ENCODE measurements at places on chromosomes 1 and 21.

DNA sequence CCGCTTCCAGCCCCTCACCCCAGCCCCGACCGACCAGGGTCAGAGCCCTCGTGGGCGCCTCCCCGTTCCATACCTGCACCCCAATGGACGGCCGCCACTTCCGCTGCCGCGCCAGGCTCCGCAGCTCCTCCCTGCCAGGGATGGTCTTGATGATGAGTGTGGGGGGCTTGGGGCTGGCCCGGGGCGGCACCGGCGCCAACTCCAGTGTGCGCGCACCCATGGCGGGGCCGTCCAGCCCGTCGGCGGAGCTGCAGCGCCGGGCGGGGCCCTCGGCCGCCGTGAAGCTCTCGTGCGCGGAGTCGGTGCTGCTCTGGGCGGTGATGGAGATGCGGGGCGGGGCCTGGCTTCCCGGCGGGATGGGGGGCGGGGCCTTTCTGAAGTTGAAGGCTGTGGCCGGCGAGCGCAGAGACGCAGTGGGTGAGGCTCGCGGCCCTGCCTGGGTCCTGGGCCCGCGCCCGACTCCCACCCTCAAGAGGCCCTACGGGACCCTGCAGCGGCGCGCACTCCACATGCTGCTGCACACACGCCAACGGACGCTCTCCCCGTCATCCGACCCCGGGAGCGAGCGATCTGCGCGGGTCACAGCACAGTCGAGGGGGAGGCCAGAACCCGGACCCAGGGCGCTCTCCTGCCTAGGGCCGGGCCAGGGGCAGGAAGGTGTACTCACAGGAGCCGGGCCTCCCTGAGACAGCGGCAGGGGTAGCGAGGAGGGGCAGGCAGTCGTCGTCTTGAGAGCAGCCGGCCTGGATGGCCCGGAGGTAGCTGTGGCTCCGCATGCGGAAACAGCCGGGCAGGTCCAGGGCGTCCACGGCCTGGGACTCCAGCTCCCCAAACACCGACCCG is 26.1 kb upstream of the SMIM12 start:
- DNase-seq: peak; percentile 17

DNA sequence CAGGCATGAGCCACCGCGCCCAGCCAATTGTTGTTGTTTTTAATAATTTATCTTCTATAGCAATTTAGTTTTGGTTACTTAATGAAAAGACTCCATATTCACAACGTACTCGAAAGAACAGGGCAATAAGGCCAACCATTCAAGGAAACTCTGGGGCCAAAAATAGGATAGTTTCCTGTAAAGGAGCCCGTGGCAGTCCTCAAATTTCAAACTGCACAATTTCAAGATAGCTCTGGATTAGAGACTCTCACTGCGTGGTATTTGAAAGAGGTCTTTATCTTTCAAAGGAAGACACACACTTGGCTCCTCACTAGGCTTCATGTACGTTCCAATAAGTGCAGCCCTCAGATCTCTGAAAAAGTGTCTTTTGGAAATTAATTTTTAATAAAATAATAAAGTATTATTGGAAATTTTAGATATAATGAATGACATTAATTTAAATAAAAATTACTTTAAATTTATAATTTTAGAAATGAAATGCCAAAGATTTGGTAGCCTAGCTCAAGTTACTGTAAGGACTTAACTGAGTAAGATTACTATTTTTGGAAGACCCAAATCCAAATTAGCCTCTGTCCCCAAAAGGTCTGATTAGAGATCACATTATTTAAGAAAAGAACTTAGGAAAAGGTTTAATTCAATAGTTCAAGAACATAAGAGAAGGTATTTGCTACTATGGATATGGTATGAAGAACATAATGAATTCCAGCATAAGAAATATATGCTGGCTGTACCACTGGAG is 22.7 kb upstream of the DONSON start:
- no peak for DNase-seq

- no peak for DNase-seq
Observed at GRCh38 chr1:186865857-186866256, 37.1 kb downstream of the PLA2G4A start.

DNA sequence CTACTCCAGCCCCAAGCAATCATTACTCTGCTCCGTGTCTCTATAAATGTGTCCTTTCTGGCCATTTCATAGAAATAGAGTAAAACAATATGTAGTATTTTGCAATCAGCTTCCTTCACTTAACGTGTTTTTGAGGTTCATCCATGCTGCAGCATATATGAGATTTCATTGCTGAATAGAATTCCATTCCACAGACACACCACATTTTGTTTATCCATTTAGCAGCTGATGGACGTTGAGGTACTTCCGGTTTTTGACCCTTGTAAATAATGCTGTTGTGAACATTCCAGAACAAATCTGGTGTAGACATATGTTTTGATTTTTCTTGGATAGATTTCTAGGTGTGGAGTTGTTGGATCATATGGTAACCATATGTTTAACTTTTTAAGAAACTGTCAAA is 30.7 kb downstream of the ADAM30 start:
- DNase-seq: no peak

DNA sequence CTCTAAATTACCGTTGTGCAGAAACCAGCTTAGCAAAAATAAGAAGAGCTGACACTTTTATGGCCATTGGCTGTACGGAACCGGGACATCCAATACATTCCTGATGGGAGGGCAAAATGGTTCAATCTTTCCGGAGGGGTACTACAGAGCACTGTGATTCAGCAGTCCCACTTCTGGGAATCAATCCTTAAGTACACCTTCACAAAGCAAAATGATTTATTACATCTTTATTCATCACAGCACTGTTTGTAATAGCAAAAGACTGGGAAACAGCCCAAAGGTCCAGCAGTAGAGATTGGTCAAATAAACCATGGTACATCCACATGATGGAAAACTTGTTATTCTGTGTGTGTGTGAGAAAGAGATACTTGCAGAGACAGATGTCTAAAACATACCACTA is 9.7 kb downstream of the GNG12 start:
- DNase-seq: no peak

GRCh38 chr1:218164111-218164929 is 120.8 kb upstream of the RRP15 start:
- DNase-seq: no peak

GRCh38 chr1:68111519-68112436 is 61.4 kb upstream of the DIRAS3 start:
- DNase-seq: no peak

DNA sequence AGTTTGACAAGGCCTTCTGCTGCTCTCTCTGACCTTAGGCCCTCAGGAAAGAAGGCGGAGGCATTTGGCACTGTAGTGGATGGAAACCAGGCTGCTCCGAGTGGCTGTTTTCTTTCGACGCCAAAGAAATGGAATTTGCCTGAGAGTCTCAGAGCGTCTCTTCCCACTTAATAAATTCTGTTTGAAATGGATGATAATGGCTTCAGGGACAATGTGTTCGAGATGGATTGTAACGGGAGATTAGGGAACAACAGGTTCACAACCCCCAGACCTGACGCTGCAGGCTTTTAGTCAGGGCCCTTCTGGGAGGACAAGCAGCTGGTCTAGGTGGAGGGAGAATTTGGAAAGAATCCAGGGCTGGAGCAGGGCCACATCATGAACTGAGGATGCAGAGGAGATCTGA is 58.6 kb downstream of the TLR5 start:
- no peak for DNase-seq

DNA sequence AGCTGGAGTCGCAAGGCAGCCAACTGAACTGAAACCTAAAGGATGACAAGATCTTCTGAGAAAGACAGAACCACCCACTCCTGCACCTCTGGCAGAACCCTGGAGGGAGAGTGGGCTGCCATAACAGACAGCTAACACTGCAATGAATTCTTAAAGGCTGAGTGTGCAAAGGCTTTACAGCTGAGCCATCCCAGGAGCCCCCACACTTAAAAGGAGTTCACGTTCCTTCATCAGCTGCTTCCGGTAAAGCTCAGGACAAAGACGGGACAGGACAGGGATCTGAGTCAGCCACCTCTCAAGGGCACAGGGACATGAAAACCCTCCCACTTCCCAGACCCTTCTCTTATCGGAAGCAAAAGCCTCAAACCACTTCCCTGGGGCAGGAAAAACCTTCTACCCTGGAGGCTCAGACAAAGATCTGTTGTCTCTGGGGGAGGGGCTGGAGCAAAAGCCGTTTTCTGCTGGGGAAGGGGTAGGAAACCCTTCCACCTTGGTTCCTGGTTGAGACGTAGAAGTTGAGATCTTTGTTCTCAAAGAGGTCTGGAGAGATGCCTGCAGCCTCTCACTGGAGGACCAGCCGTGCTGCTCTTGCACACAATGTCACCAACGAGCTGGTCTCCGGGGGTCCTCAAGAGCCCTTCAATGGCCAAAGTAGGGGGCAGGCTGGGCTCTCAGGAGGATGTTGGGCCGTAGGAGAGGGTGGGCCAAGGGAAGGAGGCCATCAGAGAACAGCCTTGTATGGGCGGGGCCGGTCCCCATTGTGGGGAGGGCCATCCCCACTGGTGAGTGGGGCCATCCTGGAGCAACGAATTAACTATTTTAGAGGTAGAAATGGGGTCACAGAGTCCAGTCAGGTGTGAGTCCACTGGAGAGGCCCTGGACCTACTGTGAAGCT is 452.4 kb downstream of the PTPRU start:
- no peak for DNase-seq

DNA sequence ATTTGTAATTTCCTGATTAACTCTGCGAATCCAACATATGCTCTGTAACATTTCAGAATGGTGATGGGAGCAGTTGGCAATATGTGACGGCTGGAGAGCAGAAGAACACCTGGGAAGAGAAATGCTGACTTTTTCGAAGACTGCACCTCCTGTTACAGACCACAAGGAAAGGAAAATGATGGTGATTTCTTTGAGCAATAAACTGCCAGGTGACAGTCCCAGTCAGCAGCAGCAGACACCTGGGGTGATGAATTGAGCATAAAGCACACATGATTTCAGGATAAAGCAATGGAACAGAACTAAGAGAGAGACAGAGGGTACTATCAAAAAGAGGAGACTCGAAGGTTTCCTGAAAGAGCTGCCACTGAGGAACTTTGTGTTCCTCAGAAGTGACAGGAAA is 528.6 kb downstream of the NEGR1 start:
- no peak for DNase-seq

DNA sequence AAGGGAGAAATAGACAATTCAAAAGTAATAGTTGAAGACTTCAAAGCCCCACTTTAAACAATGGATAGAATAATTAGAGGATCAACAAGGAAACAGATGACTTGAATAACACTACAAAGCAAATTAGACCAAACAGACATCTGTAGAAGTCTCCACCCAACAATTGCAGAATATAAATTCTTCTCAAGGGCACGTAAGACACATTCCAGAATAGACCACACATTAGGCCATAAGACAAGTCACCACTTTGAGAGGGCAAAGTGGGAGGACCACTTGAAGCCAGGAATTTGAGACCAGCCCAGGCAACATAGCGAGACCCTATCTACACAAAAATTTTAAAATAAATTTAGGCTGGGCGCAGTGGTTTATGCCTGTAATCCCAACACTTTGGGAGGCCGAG is 20.5 kb upstream of the RNF186 start:
- no peak for DNase-seq

- no peak for DNase-seq
Observed at GRCh38 chr1:233261206-233261605, 34.3 kb downstream of the PCNX2 start.

GRCh38 chr1:115596080-115596780 is 45.5 kb upstream of the VANGL1 start:
- DNase-seq: no peak

GRCh38 chr1:183913567-183913993 is 108.7 kb downstream of the RGL1 start:
- DNase-seq: no peak

DNA sequence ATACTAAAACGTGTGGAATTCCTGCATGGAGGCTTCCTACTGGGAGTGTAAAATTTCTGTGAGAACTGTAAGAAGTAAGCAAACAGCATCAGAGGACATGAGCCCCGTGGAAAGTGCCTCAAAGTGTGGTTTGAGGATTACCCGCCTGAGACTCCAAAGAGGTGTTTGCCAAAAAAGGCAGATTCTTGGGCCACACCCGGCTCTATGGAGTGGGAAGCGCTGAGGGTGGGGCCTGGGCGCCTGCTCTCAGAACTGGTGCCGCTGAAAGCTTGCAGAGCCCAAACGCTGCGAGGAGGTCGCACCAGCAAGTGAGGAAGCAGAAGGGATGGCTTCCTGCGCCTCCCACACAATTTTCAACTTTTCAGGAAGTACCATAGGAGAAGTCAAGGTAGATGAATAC is 43.0 kb upstream of the PSEN2 start:
- DNase-seq: no peak

GRCh38 chr1:247304031-247304430 is 27.6 kb downstream of the ZNF496 start:
- DNase-seq: no peak

GRCh38 chr1:66400660-66401059 is 133.3 kb upstream of the SGIP1 start:
- no peak for DNase-seq

DNA sequence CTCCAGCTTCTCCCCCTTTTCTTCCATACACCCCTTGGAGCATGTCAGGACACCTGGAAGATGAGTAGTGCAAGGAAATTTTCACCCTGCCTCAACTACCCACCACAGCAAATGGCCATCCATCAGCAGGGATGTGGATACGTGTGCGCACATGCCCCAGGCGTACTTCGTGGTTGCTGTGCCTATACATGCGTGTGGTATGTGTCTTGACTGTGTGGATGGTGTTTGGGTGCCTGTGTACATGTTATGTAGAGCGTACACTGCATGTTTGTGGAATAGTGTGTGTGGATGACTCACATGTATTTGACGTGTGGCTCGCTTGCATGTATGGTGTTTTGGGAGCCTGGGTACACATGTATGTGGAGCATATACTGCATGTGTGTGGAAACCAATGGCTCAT is 158.5 kb downstream of the RRAGC start:
- no peak for DNase-seq

DNA sequence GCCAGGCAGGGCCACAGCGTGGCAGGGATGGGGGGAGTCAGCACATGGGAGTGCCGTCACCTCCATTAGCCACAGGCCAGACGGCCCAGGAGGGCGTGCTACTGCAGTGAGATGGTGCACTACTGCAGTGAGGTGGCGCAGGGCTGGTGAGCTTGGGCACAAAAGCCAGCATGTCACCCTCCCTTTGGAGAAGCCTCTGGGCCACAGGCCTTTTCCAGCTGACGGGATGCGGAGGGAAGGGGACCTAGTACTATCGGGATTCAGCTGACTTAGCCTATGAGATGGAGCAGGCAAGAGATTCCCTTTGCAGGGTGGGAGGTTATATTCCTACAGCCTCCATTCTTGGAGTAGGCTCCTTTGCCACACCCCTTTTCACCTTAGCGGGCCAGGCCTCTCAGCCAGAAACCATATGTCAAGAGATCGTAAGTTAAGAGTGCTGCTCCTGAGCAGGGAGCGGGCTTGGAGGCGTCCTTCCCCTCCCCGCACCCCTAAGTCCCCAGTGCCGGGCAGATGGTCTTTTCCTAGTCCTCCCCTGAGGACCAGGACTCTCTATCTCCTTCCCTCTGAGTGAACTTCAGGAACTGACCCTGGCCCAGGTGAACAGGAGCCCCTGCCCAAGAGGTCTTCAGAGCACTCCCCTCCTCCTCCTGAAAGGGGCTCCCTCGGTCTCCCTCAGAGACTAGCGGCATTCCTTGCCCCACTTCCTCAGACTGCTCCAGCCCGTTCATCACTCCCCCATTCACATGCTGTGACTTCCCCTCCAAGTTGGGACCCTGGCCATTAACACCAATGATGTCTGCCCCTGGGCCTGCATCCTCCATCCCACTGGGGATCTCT is 8.2 kb downstream of the NES start:
- DNase-seq: no peak

All from activated T-helper 1 cell treated with Interleukin-2 at 50 U/mL for 16 hours (primary cell).